ENCODE measurements at places on chromosomes 6 and 20.

DNA sequence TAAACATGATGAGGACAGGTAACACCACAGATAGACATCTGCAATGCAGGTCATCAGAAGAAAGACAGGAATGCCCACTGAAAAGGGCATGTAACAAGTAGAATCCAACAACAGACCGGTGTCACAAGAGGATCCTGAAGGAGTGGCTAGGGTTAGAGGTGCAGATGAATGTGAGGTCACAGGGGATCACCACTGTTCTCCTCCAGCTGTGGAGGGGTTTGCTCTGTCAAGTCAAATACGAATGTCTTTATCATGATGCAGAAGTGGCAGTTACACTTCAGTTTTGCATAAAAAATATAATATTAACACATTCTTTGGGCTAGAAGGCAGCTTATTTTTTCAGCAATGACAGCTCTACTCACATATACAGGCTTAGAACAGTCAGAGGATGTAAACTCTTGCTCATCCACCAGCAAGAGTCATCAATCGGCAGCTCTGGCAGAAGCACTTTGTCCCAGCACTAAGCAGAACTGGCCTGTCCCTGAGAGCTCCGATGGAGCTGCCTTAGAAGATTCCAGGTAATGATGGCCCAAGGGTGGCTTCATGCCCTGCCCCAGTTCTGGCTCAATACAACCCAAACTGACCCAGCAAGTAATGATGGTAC is 130.4 kb upstream of the TRAF3IP2 start:
- DNase-seq: peak; percentile 48

DNA sequence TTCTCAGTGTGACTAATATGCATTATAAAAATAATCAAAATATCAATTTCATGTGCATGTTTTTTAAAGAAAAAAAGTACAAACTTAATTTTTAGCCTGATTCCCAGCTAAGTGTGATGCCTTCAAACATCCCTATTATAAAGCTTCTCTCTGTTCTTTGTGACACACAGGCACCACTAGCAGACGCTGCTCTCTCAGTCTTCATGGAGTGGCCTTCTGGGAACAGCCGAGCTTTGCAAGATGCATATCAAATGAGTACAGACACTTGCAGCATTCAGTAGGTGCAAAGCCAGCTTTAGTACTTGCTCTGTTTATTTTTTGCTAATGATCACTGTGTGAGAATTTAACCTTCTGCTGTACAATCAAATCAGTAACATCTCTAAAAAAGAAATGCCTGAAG is 340.0 kb downstream of the ADGRB3 start:
- no peak for DNase-seq

GRCh38 chr6:157760589-157761330 is 62.3 kb upstream of the SNX9 start:
- DNase-seq: peak; percentile 88

GRCh38 chr20:62235001-62235776 is 3.1 kb upstream of the OSBPL2 start:
- DNase-seq: no peak

- DNase-seq: no peak
Measured at GRCh38 chr6:158863646-158864045, 44.5 kb upstream of the EZR start.

DNA sequence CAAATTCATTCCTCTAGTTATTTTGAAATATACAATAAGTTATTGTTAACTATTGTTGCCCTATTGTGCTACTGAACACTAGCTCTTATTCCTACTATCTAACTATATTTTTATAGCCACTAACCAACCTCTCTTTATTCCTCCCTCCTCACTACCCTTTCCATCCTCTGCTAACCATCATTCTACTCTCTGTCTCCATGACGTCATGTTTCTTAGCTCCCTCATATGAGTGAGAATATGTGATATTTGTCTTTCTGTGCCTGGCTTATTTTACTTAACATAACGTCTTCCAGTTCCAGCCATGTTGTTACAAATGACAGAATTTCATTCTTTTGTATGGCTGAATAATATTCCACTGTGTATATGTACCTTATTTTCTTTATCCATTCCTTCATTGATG is 95.3 kb downstream of the ATXN1 start:
- no peak for DNase-seq

GRCh38 chr6:85660181-85660611 is 17.5 kb upstream of the SYNCRIP start:
- peak; percentile 96 for DNase-seq

- peak; percentile 84 for DNase-seq
Measured at GRCh38 chr6:112144145-112144926, 56.9 kb downstream of the FAM229B start.

GRCh38 chr6:37712508-37712907 is 14.8 kb upstream of the MDGA1 start:
- no peak for DNase-seq
